Mucosa of gallbladder (tissue), 1 donor: ENCODE measurements at places on chromosomes 7 and 10. TPM values are rescaled to one million over a fixed set of nuclear protein-coding genes. Genes with fewer than 3 reads are reported as not detected.

PNLIPRP3 gene
- not detected for total RNA-seq

TUBB8 gene
- total RNA-seq, result not detected

- DNase-seq, result no peak
Measured at GRCh38 chr10:69819716-69820506, 18.2 kb downstream of the COL13A1 start.

- DNase-seq, result no peak
Measured at GRCh38 chr10:29372920-29373319, 84.0 kb downstream of the LYZL1 start.

GRCh38 chr7:155038335-155038734 lies 31.8 kb upstream of the HTR5A start:
- DNase-seq, result no peak

GRCh38 chr7:116446212-116446855 lies 53.2 kb upstream of the CAV2 start:
- no peak for DNase-seq
